ENCODE measurements at places on chromosomes 7 and 10.

GRCh38 chr7:131664570-131664969 lies 108.1 kb upstream of the PODXL start:
- DNase-seq: no peak

DNA sequence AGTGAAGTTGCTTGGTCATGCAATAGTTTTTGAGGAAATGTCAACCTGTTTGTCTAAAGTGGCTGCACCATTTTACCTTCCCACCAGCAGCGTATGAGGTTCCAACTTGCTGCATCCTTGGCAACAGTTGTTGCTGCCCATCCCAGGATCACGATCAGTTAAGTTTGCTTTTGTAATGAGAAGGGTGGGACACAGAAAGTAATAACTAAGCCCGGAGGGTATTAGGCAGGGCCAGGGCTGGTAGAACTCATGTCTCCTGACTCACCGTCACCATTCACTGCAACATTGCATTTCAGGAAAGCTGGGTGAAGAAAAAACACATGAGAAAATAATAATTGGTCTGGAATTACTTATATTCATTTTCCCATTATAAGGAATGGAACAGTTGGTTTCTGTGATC lies 25.4 kb downstream of the CELF2 start:
- no peak for DNase-seq

DNA sequence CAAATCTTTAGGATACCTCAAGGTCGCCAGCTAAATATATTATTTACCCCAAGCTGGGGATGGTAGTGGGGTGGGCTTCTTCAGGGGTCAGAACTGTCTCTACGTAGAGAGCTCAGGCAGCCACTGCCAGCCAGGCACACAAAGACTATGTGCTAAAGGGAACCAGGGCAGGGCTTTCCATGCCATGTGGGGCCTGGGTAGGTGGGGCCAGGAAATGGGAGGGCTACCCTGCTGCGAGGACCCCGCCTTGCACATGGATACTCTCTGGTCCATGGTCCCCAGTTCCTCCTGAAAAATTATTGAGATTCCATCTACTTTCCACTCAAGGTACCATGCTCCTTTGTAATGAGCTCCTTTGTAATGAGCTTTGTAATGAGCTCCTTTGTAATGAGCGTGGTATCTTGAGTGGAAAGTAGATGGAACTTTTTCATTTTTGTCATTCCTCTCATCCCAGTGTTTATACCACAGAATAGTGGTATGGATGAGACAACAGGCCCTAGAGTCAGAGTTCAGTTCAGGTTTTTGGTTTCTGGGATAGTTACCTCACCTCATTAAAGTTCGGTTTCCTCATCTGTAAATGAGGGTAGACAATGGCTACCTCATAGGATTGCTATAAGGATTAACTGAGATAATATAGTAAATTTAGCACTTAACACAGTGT lies 5.8 kb downstream of the SYNPO2L start:
- no peak for DNase-seq

- no peak for DNase-seq
These were observed 45.3 kb upstream of the GTF2I start for GRCh38 chr7:74612015-74612829.

- DNase-seq: no peak
These were observed 77.5 kb upstream of the CUX1 start for GRCh38 chr7:101739775-101740398.

- no peak for DNase-seq
These were observed 275.3 kb downstream of the HDAC9 start for GRCh38 chr7:18770822-18771221.

- no peak for DNase-seq
These were observed 408.3 kb upstream of the ANKRD30A start for GRCh38 chr10:36717118-36717517.

- no peak for DNase-seq
These were observed 43.0 kb upstream of the MYO3A start for GRCh38 chr10:25890995-25891394.

- DNase-seq: no peak
These were observed 17.1 kb downstream of the IMPDH1 start for GRCh38 chr7:128392446-128393327.

DNA sequence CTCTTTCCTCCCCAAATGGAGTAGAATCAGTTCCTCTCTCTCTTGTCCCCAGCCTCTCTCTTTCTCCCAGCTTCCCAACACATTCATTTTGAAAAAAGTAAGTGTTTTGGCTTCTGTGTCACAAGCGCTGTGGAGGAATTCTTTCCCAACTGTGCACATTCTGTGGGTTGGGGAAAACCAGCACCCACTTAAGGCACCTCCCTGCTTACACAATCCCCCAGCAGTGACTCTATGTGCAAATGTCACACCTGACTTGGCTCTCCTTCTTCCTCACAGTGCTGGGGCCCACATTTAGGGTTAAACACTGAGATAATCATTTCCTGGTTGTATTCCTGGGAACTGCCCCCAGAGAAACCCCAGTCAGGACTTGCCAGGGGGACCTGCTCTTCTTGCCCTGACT lies 358.1 kb upstream of the ZNF32 start:
- no peak for DNase-seq

GRCh38 chr10:43078986-43079273 lies 2.1 kb downstream of the RET start:
- no peak for DNase-seq

- DNase-seq: no peak
These were observed 32.5 kb upstream of the OTUD1 start for GRCh38 chr10:23406409-23406808.

DNA sequence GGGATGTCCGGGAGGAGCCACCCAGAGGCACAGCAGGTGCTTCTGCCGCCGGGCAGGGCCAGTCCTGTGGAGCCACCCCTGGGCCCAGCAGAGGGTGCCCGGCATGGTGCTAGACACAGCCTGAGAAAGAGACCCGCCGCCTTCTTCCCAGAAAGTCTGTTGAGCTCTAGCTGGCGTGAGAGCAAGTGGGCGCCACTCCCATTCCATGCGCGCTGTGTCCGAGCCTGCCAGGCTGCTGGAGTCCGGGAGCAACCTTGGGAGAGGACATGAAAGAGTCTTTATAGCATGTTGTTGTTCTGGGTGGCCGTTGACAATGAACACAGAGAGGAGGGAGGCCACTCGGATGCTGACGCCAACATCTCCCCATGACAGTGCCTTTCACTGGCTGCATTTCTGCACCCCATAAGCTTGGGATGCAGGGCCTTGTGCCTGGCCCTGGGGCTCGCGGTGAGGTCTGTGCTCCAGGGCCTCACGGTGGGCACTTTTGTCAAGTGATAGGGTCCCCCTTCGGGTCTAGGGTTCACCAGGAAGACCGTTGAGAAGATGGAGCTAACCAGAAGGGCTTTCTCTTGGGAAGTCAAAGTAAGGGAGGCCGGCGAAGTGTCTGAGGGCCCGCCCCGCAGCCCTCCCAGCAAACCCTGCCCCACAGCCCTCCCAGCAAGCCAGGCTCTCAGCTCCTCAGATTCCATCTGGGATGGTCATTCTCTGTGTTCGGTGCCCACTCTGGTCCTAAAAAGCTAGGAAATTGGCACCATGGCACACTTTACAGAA lies 47.3 kb downstream of the NKX6-2 start:
- DNase-seq: no peak

GRCh38 chr7:134562136-134562535 lies 13.2 kb downstream of the AKR1B15 start:
- peak; percentile 86 for DNase-seq

DNA sequence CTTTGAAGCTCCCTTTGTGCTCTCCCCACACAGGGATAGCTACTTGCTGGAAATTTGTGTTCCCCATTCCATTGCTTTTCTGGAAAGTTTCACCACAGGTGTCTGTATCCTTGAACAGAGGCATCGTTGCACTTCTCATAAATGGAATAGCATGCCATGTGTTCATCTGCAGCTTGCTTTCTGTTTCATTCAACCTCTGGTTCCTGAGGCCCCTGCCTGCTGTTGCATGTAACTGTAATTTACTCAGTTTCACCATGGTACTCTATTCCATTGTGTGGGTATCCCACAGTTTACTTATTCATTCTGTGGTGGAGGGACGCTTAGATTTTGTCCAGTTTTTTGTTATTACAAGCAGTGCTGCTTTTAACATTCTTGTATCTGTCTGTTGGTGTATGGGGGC lies 32.0 kb downstream of the EEPD1 start:
- DNase-seq: no peak

DNA sequence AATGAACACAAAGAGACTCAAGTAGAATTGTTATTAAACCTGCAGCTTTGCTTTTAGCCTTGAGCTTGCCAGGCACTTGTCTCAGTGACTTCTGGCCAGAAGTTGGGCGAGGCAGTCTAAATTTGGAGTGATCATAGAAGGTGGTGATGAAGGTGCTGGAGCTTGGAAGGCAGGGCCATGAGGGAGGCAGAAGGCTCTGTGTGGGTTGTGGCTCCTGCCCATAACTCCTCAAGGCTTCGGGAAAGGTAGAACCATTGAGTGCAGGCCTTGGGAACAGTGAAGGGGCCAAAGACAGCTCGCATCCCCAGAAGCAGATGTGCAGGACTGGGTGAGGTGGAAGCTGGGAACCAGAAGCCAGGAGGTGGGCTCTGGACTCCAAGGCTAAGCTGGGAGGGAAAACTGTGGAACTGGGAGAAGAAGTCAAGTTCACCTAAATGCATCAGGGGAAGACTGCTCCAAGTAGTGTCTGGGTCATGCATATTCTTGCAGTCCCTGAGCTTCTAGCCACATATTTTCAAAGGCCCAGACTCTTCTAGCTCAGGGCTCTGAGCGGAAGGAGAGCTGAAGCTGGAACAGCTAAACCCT lies 111.1 kb upstream of the HABP2 start:
- no peak for DNase-seq

DNA sequence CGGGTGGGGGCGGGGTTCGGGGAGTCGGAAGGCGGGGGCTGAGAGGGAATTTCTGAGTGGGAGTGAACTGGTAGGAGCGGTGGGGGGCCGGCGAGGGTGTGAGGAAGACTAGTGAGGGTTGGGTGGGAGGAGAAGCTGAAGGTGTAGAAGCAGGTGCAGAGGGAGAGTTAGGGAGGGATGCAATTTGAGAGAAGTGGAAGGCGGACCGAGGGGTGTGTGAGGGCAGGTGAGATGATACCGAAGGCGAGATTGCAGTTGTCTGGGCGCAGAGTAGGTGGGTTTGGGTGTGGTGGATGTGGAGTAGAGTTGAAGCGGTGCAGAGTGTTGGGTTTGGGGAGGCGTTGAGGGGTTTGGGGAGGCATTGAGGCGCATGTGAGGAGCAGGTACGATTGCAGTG lies 643 bp downstream of the KAT6B start:
- no peak for DNase-seq

GRCh38 chr7:116540743-116541142 lies 15.9 kb downstream of the CAV1 start:
- no peak for DNase-seq

Data from stromal cell of bone marrow (primary cell).